ENCODE measurements at places on chromosomes 16 and 17.

GRCh38 chr16:48574140-48574539, 35.8 kb downstream of the N4BP1 start:
- no peak for DNase-seq

DNA sequence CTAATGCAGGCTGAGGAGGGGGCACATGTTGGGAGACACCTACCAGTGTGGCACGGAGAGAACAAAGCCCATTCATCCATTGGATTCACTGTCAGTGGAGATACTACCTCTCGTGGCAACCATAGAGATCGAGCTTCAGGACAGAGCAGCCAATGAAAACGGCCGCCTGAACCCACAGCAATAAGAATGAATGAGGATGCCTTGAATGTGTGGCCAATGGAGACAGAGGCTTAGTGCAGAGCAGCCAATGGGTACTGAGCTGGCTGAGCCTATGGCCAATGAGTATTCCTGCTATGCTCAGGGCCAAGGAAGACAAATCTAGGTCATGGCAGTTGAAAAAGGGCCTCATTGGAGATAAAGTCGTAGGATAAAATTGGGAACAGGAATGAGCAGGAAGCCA, 10.9 kb downstream of the ARHGEF15 start:
- DNase-seq: no peak

DNA sequence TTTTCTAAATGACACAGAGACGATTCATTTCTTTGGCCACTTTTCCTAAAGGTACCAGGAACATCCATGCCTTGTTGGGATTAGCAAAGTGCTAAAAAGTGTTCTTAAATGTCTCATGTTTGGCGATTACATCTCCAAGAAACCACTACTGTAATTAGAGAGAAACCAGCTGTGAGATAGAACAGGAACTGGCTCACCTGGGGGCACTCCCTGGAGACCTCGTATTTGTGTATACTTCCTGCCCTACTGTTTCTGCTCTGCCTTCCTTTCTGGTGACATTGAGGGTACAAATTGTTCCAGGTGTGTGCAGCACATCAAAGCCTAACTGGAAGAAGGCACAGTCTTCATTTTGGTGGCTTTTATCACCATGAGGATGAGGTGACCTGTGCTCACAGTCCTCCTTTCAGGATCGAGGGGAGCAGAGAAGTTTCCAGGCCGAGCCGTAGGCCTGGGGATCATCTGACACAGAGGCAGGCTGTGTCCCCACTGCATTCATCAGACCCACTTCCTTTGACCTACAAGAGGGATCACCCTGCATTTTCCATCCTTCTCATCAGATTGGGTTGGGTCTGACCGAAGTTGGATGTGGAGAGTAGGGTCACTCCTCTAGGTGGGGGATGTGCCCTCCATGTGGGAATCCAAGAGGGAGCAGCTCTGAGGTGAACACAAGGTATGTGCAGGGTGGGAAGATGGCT, 23.7 kb downstream of the CCL4 start:
- no peak for DNase-seq

DNA sequence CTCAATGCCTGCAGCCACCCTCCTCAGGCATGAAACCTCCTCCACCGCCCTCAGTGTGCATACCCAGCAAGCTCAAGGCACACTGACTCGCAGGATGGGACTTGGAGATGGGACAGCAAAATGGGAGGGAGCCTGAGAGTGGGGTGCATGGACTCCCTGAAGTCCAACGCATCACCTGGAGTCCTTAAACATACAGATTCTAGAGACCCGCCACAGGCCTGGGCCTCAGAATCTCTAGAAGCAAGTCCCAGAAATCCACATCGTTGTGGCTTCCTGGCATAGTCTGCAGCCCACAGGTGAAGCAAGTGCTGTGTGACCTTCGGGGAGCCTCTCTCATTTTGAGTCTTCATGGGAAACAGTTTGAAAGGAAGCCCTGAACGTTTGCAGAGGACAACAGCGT, 3.6 kb upstream of the TBX21 start:
- DNase-seq: peak; percentile 9

DNA sequence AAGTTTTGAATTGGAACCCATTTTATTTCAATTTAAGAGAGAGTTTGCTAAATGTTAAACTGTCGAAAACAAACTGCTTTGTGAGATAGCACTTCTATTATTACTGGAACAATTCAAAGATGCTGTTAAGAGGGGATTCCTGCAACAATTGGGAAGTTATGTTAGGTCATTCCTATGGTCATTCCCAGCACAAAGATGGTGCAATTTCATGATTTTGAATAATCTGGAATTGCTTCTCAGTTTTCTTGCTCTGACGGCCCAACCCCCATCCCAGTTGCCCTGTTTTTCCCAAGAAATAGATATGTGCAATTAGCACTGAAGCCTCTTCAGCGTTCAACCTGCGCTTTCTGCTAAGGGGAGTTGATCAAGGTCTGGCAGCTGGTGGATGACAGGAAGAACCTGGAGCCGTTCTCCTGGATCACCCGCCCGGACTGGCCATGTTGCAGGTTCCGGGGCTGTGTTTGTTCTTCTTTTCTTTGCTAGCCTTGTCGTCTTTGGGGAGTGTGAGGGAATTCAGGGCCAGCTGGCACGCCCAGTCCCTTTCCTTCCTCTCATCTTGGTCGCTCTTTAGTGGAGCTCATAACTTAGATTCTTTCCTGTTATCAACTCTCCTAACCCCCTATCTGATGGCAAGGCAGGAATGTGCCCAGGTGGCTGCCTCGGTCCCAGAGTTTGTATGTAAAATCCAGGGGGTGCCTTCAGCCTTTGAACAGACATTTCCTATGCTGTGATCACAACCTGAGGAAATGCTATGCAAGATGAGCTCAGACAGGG, 29.0 kb upstream of the IRF8 start:
- no peak for DNase-seq

Measured in activated naive CD4-positive, alpha-beta T cell treated with anti-CD3 and anti-CD28 coated beads, Interleukin-2, amount 50 U/mL, for 16 hours (primary cell).